ENCODE measurements at places on chromosomes 7 and 10.

DNA sequence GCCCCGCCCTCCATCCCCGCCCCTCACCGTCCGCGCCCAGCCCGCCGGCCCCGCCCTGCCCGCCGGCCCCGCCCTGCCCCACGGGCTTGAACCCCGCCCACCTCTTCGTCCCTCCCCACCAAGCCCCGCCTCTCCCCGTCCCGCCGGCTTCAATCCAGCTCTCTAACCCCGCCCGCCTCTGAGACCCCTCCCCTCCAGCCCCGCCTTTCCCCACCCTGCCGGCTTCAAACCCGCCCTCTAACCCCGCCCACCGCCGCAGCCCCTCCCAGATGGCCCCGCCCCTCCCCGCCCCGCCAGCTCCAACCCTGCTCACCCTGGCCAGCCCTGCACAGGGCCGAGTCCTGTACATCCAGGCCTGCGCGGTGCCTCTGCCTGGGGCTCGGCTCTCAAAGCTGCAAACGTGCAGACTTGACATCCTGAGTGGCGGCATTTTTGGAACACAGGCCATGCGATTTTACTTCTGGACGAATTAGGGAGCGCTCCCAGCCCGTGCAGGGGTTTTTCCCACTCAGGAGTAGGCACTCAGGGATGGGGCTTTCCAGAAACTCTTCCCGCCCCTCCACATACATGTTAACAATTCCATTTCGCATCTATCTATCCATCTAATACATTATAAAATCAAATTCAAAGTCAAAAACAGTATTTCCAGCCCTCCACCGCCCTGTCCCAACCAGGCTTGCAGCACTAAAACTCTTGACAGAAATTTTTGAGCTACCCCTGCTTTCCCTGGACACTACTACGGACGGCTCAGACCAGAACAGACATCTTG lies 477 bp upstream of the NMT2 start:
- peak; percentile 93 for DNase-seq

- no peak for DNase-seq
These were observed 81.4 kb upstream of the LRGUK start for GRCh38 chr7:134045716-134046115.

GRCh38 chr7:931871-932650 lies 22.4 kb downstream of the ADAP1 start:
- DNase-seq, result no peak

GRCh38 chr7:135798095-135798494 lies 49.5 kb upstream of the FAM180A start:
- no peak for DNase-seq

- DNase-seq, result no peak
These were observed 7.4 kb downstream of the NRCAM start for GRCh38 chr7:108448584-108449505.

DNA sequence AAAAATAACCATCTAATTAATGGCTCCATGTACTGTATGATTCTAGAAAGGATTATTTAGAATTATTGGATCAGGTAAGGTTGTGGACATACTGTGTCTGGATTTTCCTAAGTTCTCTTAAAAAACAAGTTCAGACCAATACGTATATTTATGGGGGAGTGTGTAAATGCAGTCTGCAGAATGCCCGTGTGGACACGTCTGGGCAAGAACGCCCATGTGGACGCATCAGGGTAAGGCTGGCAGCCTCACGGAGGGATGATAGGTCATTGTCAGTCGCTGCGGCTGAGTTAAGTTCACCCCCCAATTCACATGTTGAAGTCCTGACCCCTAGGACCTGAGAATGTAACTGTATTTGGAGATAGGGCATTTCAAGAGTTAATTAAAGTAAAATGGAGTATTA lies 160.0 kb upstream of the SHH start:
- DNase-seq, result no peak

GRCh38 chr7:137417464-137417863 lies 73.9 kb upstream of the PTN start:
- no peak for DNase-seq

- DNase-seq, result no peak
These were observed 6.0 kb downstream of the MBLAC1 start for GRCh38 chr7:100132697-100133151.

- DNase-seq, result no peak
These were observed 9.7 kb upstream of the TTYH3 start for GRCh38 chr7:2621948-2622640.

DNA sequence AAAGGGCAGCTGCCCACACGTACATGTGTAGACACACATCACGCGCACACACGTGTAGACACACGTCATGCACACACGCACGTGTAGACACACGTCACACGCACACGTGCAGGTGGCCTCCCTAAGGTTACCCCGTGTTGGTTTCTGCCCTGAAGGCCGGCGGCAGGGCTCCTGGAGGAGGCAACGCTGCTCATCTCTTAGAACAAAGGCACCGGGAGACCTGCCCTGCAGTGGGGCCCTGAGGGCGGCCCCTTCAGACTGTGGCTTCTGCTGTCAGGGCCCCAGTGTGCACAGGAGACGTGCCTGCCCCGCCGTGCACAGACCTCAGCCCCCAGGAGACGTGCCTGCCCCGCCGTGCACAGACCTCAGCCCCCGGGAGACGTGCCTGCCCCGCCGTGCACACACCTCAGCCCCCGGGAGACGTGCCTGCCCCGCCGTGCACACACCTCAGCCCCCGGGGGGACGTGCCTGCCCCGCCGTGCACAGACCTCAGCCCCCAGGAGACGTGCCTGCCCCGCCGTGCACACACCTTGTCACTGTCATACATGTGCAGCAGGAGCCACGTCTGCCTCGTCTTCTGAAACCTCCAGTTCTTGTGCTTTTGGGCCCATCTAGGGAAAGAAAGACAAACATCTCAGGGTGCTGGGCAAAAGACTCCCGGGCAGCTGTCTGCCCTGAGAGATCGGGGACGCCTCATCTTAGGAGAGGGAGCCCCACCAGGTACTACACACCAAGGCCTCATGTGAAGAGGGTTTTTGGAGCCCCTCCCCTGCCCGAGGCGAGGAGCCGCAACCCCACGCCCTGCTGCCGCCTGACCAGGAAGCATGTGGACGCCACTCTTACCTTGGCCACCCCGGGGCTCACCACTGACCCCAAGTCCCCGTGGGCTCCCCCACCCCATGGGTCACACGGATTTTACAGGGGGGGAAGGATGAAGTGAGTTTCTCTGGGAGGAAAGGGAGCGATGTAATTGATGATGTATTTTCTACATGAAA lies 17.3 kb downstream of the CYP2W1 start:
- DNase-seq, result no peak

DNA sequence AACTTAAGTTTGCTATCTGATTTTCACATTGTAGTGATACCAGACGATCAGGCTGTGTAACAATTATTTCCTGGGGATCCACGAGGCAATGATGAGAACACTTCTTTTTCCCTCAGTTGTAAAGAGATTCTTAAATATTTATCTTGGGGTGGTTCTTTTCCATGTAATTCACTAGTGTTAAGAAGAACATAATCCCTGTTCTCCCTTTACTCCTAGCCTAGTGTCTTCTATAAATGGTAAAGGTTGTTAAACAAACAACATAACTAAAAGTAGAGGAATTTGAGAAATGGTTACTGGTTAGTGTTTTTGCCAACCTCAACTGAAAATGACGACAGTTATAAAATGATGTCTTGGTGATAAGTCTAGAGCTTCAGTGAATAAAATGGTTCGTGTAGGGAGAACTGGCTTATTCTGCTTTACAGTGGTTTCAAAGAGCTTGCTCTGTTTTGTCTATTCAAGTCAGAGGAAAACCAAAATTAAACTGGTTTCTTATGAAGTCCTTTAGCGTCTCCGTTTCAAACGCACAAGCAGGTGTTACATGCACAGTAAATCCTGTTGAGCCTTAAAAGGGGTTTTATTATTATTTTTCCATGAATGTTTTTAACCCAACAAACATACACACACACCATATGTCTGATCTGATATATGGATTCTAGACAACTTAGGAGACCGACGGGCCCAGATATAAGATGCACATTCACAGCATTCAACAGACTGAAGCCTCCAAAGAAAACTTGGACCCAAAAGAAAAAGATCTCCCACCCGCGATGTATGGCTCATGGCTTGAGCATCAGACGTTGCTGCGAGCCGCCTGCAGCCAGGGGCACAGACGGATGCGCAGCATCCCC lies 1.1 kb downstream of the TBX20 start:
- DNase-seq, result no peak

Measured in stimulated activated CD8-positive, alpha-beta memory T cell treated with anti-CD3 and anti-CD28 coated beads, Interleukin-4, amount 100 ng/mL, for 4 hours (primary cell).